ENCODE measurements at places on chromosomes 7 and 10.

GRCh38 chr10:12187321-12187905 lies 8.3 kb downstream of the NUDT5 start:
- DNase-seq, result no peak

GRCh38 chr10:50604049-50604640 lies 19.6 kb downstream of the SGMS1 start:
- no peak for DNase-seq

DNA sequence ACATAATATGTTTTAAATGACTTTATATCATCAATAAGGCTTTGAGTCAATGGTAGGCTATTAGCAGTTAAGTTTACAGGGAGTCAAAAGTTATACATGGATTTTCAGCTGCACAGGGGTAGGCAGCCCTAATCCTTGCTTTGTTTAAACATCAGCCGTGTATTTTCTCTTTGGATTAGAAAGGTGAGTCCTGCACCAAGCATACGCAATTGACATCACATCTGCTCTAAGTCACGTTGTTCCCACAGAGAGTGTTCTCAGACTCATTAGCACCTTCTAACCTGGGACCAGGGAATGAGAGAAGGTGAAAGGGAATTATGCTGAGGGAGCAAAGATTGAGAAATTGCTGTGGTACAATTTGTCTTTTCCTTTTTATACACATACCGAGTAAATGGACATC lies 148.6 kb upstream of the ZNF804B start:
- DNase-seq, result no peak

DNA sequence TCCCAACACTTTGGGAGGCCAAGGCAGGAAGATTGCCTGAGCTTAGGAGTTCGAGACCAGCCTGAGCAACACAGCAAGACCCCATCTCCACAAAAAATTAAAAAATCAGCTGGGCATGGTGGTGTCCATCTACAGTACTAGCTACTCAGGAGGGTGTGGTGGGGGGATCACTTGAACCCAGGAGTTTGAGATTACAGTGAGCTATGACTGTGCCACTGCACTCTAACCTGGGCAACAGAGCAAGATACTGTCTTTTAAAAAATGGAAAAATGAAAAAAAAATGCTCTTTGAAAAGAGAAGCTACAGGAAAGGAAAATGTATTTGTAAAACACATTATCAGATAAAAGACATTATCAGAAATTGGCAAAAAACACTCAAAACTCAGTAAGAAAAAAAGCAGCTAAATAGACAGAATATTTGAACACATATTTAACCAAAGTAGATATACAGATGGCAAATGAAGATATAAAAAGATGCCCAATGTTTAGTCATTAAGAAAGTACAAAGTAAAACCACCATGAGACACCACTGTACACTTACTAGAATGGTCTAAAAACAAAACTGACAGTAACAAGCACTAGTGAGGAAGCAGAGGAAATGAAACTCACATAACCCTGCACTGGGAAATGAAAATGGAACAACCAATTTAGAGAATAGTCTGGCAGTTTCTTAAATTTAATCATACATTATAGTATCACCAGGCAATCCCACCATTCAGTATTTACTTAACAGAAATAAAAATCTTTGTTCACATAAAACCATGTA lies 40.5 kb downstream of the NRBF2 start:
- no peak for DNase-seq

DNA sequence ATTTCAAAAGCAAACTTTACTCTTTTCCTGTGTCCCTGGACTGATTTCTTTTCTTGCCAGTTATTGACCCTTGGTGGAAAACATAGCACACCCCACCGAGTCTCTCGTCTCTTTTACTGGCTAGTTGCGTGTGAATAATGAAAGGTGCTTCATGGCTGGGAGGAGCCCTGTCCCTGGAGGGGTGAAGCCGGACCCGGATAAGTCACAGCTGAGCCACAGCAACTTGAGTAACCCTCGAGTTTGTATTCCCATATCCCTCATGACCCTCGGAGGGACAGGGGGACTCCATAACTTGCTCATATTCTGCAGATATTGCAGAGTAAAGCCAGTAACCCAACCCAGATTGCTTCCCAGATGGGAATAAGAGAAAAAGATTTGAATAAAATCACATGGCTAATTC lies 147.5 kb upstream of the FRMD4A start:
- DNase-seq, result no peak

DNA sequence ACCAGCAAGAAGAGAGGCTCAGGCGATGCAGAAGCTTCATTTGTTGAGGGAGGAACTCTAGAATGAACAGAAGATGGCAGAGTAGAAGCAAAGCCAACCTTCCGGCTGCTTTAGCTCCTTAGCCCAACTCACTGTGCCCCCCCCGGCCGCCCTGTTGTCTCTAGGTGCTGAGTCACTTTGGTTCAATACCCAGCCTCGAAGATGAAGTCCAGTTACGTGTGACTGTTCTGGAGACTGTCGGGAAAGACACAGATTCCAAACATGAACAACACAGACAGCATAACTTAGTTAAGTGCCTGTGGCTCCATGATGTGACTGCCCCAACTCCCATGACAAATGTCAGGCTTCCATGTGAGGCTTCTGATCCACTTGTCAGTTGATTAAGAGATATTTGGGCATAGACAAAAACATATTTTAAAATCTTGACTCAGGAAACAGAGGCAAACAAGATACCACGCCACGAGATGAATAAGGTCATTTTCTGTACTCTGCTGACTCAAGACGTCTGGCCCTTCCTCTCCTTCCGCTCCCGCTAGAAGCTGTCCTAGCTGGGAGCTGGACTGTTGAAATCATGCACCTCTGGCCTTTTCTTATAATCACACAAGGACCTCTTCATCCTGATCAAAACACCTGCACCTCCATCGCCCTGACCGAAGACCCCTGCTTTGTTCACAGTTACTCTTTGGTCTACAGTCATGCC lies 199.3 kb downstream of the FRMD4A start:
- DNase-seq, result no peak

DNA sequence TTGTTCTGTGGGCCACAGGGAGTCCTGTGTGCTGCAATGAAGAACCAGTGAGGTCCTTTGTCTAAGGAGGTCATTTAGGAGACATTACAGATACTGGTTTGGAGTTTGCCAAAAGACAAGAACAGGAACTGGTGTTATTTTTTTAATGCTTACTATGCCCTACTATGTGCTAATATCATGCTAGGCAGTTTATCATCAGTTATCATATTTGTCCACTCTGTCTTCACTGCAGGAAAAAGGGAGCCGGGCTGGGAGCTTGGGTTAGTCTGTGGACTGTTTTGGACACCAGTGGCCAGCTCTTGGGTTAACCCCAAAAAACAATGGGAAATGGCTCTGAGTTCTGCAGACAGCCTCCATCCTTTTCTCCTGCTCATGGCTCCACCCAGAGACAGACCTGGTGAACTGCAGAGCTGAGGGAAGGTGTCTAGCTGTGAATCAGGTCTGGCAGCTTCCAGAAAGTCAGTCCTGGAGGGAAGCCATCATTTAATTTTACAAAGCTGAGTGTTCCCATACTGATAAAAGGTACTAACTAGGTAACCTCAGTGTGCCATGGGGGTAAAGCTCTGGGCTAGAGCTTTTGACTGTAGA lies 101.2 kb upstream of the ZNF746 start:
- peak; percentile 70 for DNase-seq

DNA sequence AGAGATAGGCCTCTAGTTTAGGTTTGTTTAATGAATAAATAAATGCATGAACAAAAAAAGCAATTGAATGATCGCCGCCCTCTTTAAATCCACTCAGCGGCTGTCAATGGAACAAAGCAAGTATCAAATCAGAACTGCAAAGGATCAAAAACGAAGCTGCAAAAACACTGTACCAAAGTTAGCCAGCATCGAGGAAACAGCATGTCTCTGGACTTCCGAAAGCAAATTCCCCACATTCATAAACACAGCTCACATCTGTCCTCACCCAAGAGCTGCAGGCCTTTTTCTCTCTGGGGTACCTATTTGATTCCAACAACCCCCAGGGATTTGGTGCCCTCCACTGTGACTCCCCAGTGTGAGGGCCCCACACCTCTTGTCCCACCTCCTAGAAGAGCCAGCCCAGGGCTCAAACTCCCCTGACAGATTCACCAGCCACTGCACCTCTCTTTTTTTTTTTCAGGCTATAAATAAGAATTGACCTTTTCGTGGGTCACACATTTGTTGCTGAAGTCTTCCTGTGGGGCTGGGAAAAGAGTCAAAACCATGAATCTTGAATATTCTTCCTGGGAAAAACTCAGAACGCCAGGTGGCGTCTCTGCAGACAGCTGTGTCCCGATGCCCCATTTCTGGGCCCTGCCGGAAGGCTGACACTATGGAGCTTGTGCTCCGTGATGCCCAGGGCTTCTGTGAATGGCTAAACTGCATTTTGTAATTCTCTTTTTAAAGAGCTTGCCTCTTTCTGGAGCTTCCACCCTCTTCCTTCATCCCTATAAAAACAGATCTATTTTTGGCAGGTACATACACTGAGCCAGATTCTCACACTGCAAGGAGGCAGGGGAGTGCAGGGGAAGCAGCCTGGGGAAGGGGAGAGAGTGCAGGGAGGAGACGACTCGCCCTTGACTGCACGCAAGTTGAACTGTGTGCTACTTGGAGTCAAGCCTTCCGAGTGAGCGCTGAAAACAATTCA lies 51.7 kb downstream of the HSPA12A start:
- peak; percentile 77 for DNase-seq

DNA sequence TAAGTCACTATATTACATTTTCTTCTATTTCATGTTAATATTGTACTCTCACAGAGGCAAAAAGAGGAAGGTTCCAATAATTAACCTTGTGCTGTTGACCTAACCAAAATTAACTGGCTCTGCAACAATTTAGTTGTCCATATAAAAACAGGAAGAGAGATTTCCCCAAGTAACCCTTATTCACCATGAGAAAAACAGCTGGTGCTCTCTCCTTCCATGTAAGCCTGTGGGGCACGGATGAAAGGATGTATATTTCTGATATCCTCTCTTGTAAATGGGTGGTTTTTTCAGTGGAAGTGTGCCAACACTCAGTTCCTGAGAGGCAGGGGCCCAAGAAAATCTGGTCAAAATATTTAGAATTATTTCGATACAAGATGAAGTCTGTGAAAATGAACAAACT lies 358.1 kb downstream of the CRPPA start:
- DNase-seq, result no peak

- DNase-seq, result no peak
Measured at GRCh38 chr7:158924956-158925355, 68.6 kb downstream of the DYNC2I1 start.

DNA sequence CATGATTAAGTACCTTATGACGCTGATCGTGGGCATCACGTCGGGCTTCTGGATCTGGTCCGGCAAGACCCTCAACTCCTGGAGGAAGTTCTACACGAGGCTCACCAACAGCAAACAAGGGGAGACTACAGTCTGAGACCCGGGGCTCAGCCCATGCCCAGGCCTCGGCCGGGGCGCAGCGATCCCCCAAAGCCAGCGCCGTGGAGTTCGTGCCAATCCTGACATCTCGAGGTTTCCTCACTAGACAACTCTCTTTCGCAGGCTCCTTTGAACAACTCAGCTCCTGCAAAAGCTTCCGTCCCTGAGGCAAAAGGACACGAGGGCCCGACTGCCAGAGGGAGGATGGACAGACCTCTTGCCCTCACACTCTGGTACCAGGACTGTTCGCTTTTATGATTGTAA lies 2.5 kb downstream of the FZD1 start:
- peak; percentile 51 for DNase-seq

- DNase-seq, result peak; percentile 85
Measured at GRCh38 chr7:155598810-155599210, 45.7 kb upstream of the RBM33 start.

- DNase-seq, result no peak
Measured at GRCh38 chr7:31954500-31954899, 115.7 kb downstream of the PDE1C start.

GRCh38 chr10:89073719-89074118 lies 83.1 kb downstream of the FAS start:
- no peak for DNase-seq

DNA sequence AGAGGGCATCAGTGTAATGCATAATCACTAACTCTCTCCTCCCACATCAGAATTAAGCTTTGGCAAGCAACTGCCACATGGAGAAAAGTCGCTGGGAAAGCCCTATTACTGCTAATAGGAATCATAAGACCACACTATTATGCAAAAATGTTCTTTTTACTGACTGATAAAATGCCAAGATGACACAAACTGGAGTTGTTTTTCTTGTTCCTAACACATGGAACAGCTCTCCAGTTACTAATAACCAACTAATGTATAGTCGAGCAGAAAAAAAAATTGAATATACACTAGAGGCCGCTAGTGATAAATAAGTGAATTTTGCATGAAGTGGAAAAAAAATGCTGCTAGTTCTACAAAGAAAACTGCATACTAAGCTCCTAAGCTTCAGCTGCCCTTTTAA lies 165.6 kb downstream of the TPK1 start:
- no peak for DNase-seq

DNA sequence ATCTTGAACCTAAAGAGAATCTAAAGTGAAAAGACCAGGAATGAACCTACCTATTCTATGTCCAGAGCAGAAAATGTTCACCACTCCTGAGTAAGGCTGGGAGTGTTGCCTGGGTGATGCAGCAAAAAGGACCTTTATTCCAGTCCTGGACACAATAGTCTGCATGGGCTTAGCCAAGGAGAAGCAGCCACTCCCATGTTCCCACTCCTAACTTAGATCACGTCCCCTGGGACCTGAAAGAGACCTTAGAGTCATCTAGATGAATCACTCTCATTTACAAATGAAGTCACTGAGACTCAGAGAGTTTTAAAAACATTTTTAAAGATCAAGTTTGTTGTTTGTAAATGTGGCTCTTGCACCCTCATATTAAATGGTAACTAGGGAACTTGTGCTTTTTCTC lies 763.4 kb downstream of the KCNMA1 start:
- DNase-seq, result no peak

- no peak for DNase-seq
Measured at GRCh38 chr10:93225938-93226337, 152.2 kb downstream of the CYP26A1 start.

DNA sequence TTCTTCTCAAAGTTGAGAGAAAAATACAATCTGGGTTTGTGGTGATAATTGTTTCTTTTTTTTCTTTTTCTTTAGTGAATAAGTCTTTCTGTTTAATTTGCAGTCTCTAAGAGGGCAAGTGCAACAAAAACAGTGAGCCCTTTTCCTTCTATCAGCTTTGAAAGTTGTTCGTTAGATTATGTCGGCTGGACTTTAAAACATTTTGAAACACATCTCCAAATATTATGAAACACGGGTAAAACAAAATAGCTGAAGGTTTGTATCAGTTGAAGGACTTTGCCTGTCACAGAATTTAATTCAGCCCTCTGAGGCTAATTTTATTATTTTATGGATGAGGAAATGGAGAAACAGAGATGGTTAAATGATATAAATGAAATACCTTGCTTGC lies 85.3 kb downstream of the AGMO start:
- no peak for DNase-seq

DNA sequence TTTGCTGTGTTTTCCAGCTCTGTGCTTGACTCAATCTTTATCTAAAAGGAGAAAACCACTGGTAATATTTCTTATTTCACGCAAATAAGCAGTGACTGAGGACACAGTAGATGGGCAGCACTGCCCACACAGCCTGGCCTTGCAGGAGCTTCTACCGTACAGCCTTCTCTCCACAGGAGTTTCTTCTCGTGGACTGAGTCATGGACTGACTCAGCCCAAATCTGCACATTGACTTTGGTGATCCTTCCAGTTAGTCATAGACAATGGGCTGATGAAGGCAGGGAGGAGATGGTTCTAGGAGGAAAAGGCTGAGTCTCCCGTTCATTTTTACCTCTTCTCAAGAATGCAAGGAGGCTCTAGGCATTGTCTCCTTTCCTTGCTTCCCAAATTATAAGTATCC lies 200.7 kb downstream of the RAPGEF5 start:
- DNase-seq, result no peak

GRCh38 chr10:30557884-30558283 lies 71.7 kb downstream of the LYZL2 start:
- no peak for DNase-seq

Data from H7 (cell line).